Tibial nerve (tissue), 4 donors: ENCODE measurements at places on chromosomes 11 and 22.

GRCh38 chr11:116517584-116517983 lies 255.2 kb downstream of the BUD13 start:
- H3K27ac ChIP-seq = no peak overlapping the region
- no peak for DNase-seq
- H3K4me3 ChIP-seq = no peak overlapping the region
- no peaks in the 10 kb centered on the region for H3K4me1 ChIP-seq
- no peaks in the 10 kb centered on the region for H3K36me3 ChIP-seq

DNA sequence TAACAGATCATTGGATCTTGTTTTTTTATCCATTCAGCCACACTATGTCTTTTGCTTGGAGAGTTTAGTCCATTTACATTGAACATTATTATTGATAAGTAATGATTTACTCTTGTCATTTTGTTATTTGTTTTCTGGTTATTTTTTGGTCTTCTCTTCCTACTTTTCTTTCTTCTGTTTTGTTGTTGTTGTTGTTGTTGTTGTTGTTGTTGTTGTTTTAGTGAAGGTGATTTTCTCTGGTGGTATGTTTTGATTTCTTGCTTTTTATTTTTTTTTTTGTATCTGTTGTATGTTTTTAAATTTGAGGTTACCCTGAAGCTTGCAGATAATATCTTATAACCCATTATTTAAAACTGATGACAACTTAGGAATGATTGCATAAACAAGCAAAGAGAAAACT lies 28.6 kb downstream of the TAF1D start:
- peaks cover 87% of the 10 kb centered on the region for H3K36me3 ChIP-seq
- no peaks in the 10 kb centered on the region for H3K27me3 ChIP-seq
- H3K4me1 ChIP-seq = no peaks in the 10 kb centered on the region
- H3K27ac ChIP-seq = no peak overlapping the region
- no peak overlapping the region for H3K4me3 ChIP-seq

- H3K27ac ChIP-seq = no peak overlapping the region
- no peak for DNase-seq
- H3K36me3 ChIP-seq = no peaks in the 10 kb centered on the region
- no peaks in the 10 kb centered on the region for H3K4me1 ChIP-seq
These were observed 589.5 kb upstream of the CADM1 start for GRCh38 chr11:116093481-116094270.

GRCh38 chr11:1511937-1512496 lies 25.4 kb upstream of the MOB2 start:
- no peaks in the 10 kb centered on the region for H3K27me3 ChIP-seq
- H3K4me1 ChIP-seq = peaks cover 90% of the 10 kb centered on the region
- no peaks in the 10 kb centered on the region for H3K36me3 ChIP-seq
- H3K4me3 ChIP-seq = no peak overlapping the region
- DNase-seq = no peak

DNA sequence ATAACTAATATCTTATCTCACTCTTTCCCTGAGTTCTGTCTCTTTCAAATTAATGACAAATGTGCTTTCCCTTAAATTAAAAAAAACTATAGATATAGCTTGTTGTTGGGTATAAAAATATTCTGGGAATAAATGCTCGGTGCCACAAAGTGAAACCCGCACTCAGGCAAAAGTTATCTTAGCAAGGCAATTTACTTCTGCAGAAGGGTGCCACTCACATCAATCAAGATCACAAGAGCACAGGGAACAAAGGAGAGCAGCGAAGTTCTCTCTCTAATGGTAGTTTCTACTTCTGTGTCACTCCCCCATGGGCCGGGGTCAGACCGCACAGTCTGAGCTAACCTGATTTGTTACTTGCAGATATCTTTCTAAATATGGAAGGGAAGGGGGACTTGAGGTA lies 4.7 kb upstream of the OR52N2 start:
- H3K27me3 ChIP-seq = no peaks in the 10 kb centered on the region
- no peak overlapping the region for H3K4me3 ChIP-seq
- H3K4me1 ChIP-seq = no peaks in the 10 kb centered on the region
- H3K27ac ChIP-seq = no peak overlapping the region
- DNase-seq = no peak

DNA sequence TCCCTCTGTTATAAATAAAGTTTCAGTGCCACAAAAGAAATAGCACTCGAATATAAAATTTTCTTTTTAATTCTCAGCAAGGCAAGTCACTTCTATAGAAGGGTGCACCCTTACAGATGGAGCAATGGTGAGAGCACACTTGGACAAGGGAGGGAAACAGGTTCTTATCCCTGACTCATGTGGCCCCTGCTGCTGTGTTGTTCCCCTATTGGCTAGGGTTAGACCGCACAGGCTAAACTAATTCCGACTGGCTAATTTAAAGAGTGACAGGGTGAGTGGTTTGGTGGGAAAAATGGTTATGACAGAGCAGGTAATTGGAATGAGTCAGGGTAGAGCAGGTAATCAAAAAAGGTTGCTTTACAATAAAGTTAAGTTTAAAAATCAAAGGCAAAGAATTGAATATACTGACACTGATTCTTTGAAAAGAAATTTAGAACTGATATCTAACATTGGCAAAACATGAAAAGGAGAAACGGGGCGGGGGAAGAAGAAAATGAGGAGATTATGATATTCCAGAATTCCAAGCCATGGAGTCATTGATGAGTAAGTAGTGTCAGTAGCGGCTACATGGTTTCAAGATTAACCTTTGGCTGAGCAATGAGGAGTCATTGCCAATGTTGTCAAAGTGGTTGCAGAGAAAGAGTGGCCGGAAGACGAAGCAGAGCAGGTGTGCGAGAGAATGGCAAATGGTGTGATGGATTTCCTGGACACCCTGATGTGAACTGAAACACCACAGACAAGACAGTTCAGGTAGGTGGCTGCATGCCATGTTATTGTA lies 48.4 kb upstream of the MRGPRX1 start:
- no peak overlapping the region for H3K4me3 ChIP-seq
- DNase-seq = no peak
- H3K27me3 ChIP-seq = no peaks in the 10 kb centered on the region

- H3K36me3 ChIP-seq = no peaks in the 10 kb centered on the region
- no peaks in the 10 kb centered on the region for H3K4me1 ChIP-seq
- no peaks in the 10 kb centered on the region for H3K27me3 ChIP-seq
- no peak overlapping the region for H3K4me3 ChIP-seq
- DNase-seq = no peak
These were observed 489.4 kb upstream of the CADM1 start for GRCh38 chr11:115993590-115993989.

DNA sequence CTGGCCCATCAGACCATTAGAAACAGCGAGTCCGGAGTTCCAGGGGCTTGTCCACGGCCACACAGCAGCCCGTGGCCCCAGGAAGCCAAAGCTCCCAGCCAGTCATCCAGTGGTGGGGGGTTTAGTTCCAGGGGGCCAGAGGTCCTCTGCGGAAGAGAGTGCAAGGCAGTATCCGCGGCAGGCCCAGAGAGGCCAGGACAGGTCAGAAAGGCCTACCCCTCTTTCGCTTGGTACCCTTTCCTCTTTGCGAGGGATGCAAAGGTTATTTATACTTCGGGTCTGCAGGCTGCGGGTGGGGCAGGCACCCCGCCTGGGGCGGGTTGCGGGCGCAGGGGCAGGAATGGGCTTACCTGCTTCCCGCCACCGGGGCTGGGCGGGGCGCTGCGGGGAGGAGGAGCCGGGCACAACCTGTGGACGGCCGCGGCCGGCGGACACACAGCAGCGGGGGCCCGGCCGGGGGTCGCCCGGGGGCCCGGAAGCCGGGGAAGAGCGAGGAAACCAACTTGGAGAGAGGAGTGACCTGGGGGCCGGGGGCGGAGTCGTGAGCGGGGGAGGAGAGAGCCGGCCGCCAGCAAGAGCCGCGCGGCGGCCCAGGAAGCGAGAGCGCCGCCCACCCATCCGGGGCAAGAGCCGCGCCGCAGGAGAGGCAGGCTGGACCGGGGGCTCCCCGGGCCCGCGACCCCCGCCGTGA lies at the start of gene SH3BP1:
Gene SH3BP1, plus strand, starts transcription at position 600 of the 691 bp plus-strand sequence. CDS start 119 bp downstream, outside the sequence.
- no peaks in the 10 kb centered on the region for H3K36me3 ChIP-seq
- H3K4me3 ChIP-seq = peak within 1 kb of the TSS; percentile 71
- H3K27ac ChIP-seq = peak within 1 kb of the TSS; percentile 74
- no peak for DNase-seq

DNA sequence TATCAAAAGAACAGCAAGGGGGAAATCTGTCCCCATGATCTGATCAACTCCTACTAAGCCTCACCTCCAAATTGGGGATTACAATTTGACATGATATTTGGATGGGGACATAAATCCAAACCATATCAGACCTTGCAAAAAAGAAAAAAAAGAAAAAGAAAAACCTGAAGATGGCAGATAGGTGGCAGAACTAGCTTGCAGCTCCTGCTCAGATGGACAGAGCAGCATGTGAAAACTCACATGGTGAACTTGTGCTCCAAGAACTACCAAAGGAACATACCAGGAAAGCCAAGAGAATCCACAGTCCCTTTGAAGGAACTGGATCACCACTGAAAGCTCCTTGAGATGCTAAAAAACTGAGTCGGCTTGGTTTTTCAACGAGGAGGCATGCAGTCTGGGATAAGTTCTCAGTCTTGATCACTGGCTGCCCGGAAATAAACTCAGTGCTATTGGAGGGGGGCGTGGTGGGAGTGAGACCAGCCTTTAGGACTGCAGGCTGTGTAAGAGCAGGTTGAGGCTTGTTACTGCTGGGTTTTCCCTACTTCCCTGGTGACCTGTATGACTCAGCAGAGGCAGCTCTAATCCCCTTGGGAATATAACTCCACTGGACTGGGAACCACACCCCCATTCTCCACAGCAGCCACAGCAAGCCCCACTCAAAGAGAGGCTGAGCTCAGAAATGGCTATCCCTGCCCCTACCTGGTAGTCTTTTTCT lies 358.3 kb upstream of the ARHGAP42 start:
- no peak for DNase-seq
- no peaks in the 10 kb centered on the region for H3K4me1 ChIP-seq
- H3K27me3 ChIP-seq = no peaks in the 10 kb centered on the region
- no peak overlapping the region for H3K4me3 ChIP-seq
- H3K27ac ChIP-seq = no peak overlapping the region
- H3K36me3 ChIP-seq = no peaks in the 10 kb centered on the region

GRCh38 chr11:10669258-10670033 lies 24.1 kb downstream of the IRAG1 start:
- H3K27me3 ChIP-seq = no peaks in the 10 kb centered on the region
- H3K4me1 ChIP-seq = no peaks in the 10 kb centered on the region
- no peak overlapping the region for H3K4me3 ChIP-seq
